NCI-H345 (cell line): ENCODE measurements at places on chromosomes 4 and X.

- no peak for DNase-seq
Measured at GRCh38 chr4:70778888-70779422, 57.2 kb downstream of the RUFY3 start.

GRCh38 chr4:2354760-2355159 lies 63.7 kb downstream of the ZFYVE28 start:
- no peak for DNase-seq

- no peak for DNase-seq
Measured at GRCh38 chrX:15475486-15475885, 17.6 kb downstream of the PIR start.

DNA sequence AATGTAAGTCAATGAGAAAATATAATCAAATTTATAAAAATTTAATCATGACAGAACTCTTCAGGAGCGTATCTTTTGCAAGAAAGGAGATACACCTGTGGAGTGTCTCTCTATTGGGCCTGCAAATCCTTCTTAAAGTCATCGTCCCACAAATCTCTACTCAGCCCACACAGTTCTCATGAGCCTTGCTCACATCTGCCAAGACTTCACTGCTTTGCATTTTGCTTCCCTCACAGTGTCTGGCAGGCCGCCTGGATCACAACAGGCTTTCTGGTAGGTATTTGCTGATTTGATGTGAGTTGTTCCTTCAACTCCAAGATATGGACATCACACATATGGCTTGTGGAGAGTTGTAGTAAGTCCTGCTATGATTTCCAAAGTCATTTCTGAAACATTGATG lies 183.1 kb upstream of the ARX start:
- DNase-seq = no peak

- DNase-seq = no peak
Measured at GRCh38 chr4:144754562-144755410, 108.8 kb downstream of the HHIP start.

DNA sequence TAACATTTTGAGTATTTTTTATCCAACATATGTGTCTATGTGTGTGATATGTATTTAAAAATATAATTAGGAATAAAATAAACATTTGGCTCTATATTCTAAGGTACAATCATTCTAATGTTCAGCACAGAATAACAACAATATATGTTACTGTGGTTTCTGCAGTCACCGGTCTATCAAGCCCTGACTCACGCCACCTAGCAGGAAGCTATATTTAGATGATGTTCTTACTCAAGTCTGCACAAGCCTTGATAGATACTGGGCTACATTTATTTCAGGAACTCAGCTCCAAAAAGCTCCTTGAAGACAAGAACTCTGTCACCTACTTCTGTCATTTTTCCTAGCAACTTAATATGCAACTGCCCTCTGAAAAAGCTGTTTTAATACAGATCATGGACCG lies 152.0 kb upstream of the FTHL17 start:
- DNase-seq = no peak

DNA sequence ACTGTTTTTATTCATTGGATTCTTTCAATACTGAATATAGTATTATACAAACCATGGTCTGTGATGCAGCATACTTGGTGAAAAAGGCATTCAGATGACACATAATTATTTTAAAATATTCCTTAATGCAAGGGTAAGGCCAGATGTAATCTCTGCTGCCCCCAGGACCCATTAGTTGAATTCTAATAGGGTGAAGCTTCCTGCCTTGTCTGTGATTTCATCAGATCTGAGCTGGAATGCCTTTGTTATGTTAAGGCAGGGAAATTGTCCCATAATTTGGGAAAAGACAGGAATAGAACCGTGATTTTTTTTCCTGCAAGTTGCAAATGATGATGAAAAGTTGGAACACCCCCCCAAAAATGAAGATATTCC lies 26.1 kb downstream of the ZRSR2 start:
- DNase-seq = no peak

- DNase-seq = no peak
Measured at GRCh38 chr4:104881136-104881886, 265.4 kb upstream of the TET2 start.

- DNase-seq = no peak
Measured at GRCh38 chrX:307261-308111, 11.1 kb downstream of the GTPBP6 start.
